ENCODE measurements at places on chromosomes 3 and 15. TPM values are rescaled to one million over a fixed set of nuclear protein-coding genes. Genes with fewer than 3 reads are reported as not detected.

The RTP3 gene
- total RNA-seq = not detected

The IGF2BP2 gene
- 39.8 TPM for total RNA-seq

The PAQR5 gene
- total RNA-seq = 4.7 TPM

The STAC gene
- total RNA-seq = 0.85 TPM

The EBLN2 gene
- total RNA-seq = 1.2 TPM

The GOLGA8J gene
- total RNA-seq = not detected

The FOXB1 gene
- total RNA-seq = not detected

The LIPC gene
- not detected for total RNA-seq

The ARRDC4 gene
- 47.1 TPM for total RNA-seq

The DALRD3 gene
- total RNA-seq = 34.7 TPM

The TTLL13 gene
- total RNA-seq = not detected

The CLRN1 gene
- total RNA-seq = not detected

The TP63 gene
- total RNA-seq = 77.4 TPM

The CLDN16 gene
- total RNA-seq = 0.37 TPM

The GOLGA6B gene
- not detected for total RNA-seq

The ANKRD63 gene
- not detected for total RNA-seq

The KLHL40 gene
- total RNA-seq = not detected

The KIF7 gene
- 1.9 TPM for total RNA-seq

The CFAP44 gene
- 1.4 TPM for total RNA-seq

The GJD2 gene
- not detected for total RNA-seq

The MEF2A gene
- total RNA-seq = 16.0 TPM

The MINAR1 gene
- 0.14 TPM for total RNA-seq

The CATSPER2 gene
- total RNA-seq = 2.6 TPM

The MNS1 gene
- total RNA-seq = 0.85 TPM

The SEMA3B gene
- 5.4 TPM for total RNA-seq

The ENTPD3 gene
- total RNA-seq = 13.0 TPM

The TATDN2 gene
- 11.1 TPM for total RNA-seq

The RBM15B gene
- total RNA-seq = 24.3 TPM

The GADL1 gene
- total RNA-seq = not detected

The TRH gene
- not detected for total RNA-seq

The ROBO1 gene
- 19.7 TPM for total RNA-seq

The GOLGA8Q gene
- not detected for total RNA-seq

The ERICH6 gene
- not detected for total RNA-seq

The TF gene
- 0.28 TPM for total RNA-seq

The BOC gene
- 2.2 TPM for total RNA-seq

The PLA2G4D gene
- not detected for total RNA-seq

The TNFAIP8L3 gene
- total RNA-seq = 1.0 TPM

All from airway epithelial cell (primary cell).